Astrocyte of the spinal cord (primary cell): ENCODE measurements at places on chromosomes 4 and X.

GRCh38 chrX:45322382-45322781, 121.7 kb upstream of the DIPK2B start:
- DNase-seq: peak; percentile 83

GRCh38 chr4:71945791-71946190, 86.0 kb upstream of the NPFFR2 start:
- DNase-seq: no peak

DNA sequence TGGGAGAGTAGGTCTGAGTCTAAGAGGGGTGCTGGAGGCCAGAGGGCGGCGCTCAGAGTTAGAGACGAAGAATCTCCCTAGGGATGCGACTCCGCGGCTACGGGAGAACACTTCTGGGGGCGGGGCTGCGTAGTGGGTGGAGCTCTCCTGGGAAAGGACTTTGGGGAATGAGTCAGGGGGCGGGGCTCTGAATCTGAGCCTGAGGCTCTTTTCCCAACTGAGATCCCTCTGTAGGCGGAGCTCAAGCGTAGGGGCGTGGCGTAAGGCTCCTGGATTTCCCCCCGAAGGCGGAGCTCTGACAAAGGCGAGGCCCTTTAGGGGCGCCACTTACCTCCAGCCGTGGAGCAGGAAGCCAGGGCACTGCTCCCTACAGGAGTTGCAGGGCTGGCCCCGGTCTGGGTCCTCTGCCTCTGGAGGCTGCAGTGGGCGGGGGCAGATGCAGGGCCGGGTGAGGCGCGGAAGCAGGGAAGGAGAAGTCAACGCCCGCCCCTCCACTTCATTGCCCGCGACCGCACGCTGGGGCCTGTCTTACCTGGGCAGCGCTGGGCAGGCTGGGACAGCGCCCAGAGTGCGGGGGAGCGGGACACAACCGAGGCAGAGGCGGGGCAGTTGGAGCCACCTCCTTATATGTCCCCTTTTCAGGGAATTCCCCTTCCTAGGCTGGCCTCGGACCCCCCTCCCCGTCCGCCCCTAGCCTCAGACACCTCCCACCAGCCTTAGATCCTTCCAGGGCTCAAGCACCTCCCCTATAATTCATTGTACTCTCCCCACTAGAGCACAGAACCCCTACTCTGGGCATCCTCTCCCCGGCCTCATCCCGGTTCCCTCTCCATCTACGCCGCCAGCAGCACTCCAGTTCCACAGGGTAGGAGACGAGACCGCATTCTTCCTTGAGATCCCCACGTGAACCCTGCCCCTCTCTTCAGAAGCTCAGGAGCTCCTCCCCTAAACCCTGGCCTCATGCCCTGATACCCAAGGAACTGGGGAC, 1.6 kb downstream of the PRICKLE3 start:
- DNase-seq: peak; percentile 85

- no peak for DNase-seq
Observed at GRCh38 chr4:100869276-100869675, 351.5 kb upstream of the EMCN start.

DNA sequence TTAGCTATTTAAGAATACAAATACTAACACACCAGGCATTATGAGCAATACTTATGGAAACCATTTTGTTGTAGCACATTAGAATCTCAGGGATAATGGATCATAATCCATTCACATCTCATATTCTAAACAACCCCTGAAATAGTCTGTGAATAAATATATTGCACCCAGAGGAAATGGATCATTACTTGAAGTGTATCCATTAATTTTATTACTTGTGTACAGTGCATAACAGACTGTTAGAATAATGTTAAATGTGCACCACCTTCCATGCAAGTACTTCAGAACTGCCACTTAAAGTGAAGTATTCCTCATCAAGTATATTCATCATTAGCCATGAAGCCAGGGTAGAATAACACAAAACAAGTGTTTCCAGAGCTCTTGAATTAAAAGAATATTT, 715.5 kb downstream of the DMD start:
- no peak for DNase-seq

- no peak for DNase-seq
Observed at GRCh38 chr4:3218824-3219760, 29.9 kb upstream of the MSANTD1 start.

DNA sequence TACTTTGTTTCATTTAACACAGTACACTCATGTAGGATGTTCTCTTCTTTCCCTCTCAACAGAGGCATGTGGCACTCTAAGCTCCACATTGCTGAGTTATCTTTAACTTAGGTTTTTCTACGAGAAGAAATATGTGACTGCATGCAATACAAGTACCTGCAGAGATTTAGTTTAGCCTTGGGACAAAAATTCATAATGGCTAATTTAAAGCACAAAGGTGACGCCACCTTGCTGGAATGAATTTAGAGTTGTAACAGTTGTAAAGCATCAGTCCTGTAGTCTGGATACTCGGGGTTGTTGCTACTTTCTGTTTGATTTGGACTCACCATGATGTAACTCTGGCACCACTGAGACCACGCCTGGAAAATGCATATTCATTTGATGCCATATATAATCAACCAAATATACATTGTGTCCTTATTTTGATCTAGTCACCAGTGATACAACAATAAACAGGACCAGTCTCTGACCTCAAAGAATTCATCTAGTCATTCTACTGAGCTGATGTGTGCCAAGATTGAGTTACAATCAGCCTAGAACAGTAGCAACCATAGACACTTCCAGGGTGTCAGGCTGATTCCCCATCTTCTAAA, 451.0 kb upstream of the ZFP42 start:
- DNase-seq: no peak

DNA sequence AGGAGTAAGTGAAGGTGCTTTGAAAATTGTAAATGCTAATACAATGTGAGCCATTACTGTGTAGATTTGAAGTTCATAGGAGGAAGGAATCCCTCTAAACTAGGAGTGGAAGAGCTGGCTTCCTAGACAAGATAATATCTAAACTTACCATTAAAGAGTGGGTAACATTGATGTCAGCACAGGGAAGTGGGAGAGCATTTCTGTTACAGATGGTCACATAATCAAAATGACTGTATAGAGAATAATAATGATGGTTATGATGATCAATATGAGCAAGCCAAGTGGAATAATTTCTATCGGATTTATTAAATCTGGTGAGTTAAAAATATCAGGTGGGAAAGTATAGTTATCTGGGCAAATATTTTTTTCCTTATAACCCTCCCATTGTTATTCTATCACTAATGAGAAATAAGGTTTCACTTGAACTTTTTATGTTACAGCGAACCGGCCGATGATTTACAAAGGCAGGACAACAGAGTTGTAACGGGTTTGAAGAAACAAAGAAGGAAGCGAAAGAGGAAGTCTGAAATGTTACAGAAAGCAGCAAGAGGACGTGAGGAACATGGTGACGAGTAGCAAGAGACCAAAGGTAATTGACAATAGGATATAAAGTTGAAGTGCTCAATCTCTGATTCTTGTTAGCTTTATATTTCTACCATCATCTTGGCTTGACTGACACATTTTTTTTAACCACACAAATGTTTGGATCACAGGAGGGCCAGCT, 43.5 kb downstream of the FMR1NB start:
- no peak for DNase-seq

- DNase-seq: no peak
Observed at GRCh38 chr4:60544981-60545380, 655.1 kb upstream of the ADGRL3 start.

GRCh38 chrX:133444952-133445831, 29.9 kb upstream of the GPC4 start:
- DNase-seq: peak; percentile 30

- DNase-seq: no peak
Observed at GRCh38 chrX:9866633-9867032, 80.4 kb downstream of the SHROOM2 start.

GRCh38 chr4:152979731-152980330, 43.7 kb downstream of the FHDC1 start:
- no peak for DNase-seq

DNA sequence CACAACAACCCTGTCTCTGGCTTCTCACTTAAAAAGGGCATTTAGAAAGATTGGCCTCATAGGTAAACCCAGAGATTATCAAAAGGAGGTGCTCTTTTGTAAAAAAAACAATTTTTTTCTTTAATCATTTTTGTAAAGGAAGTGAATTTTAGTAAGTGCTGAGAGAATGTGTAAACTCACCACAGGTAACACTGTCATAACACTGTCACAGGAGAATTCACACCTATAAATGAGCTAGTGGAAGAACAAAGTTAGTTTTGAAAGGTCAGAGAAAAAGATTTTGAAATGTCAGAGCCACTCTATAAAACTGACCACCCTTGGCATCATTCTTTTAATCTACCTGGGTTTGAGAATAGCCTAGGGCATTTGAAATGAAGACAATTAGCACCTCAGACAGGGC, 3.3 kb upstream of the SH2D1A start:
- no peak for DNase-seq
